Stimulated activated naive CD4-positive, alpha-beta T cell (primary cell): ENCODE measurements at places on chromosomes 11 and 22.

DNA sequence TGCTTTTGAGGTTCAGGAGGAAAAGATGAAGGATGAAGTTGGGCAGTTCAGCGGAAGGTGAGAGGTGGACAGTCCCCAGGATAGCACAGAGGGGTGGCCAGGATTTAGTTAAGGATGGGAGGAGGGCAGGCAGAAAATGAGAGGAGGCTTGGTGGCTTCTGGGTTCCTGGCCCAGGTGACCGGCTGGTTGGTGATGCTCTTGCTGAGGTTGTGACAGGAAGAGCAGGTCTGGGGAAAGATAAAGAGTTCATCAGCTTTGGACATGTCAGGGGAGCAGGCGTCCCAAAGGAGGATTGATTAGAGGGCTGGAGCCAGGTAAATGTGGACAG is 27.6 kb upstream of the P2RY2 start:
- no peak for DNase-seq

- DNase-seq: no peak
These were observed 362.7 kb upstream of the CCDC90B start for GRCh38 chr11:83648610-83649527.

- no peak for DNase-seq
These were observed 921 bp downstream of the TESMIN start for GRCh38 chr11:68750195-68751003.

DNA sequence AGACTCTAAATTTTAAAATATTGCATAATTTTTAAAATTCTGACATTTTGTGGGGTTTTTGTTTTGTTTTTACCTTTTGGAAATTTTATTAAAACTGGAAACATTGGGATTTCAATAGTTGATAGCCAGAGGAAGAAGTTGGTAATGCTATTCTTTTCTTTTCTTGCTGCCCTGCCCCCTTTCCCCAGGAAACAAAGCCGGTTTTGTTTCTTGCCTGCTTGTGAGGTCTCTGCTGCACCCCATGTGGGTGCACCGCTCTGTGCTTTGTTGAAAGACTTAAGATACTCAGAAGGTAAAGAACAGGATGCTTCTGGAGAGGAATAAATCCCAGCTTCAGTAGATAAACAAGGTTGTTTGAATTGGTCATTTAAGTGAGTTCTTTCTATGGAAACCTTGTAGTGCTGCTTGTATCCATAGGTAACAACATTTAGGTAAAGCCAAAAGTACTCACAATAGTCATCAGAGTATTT is 87.5 kb downstream of the YAP1 start:
- DNase-seq: no peak

DNA sequence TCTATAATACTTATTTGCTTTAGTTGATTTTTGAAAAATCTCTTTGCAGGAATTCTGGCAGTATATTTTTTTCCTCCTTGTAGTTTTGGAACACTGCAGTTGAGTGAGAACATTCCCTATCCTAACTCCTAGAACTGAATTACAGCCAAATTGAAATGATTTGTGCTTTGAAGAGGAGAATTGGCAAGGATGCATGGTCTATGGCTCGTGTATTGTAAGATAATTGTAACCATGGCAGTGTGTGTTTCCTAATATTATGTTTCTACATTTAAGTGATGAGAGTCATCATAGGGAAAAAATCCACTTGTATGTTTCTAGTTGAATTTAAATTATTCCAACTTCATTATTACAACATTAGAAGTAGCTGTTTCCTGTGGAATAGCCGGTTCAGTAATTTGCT is 80.9 kb upstream of the MYO18B start:
- DNase-seq: no peak
